NAMALWA (cell line): ENCODE measurements at places on chromosomes 5 and 9.

GRCh38 chr9:116144038-116144437 lies 9.6 kb upstream of the PAPPA start:
- no peak for DNase-seq

GRCh38 chr5:179215576-179215975 lies 129.7 kb downstream of the ADAMTS2 start:
- no peak for DNase-seq

- no peak for DNase-seq
Measured at GRCh38 chr9:98660541-98660940, 48.2 kb downstream of the GABBR2 start.

DNA sequence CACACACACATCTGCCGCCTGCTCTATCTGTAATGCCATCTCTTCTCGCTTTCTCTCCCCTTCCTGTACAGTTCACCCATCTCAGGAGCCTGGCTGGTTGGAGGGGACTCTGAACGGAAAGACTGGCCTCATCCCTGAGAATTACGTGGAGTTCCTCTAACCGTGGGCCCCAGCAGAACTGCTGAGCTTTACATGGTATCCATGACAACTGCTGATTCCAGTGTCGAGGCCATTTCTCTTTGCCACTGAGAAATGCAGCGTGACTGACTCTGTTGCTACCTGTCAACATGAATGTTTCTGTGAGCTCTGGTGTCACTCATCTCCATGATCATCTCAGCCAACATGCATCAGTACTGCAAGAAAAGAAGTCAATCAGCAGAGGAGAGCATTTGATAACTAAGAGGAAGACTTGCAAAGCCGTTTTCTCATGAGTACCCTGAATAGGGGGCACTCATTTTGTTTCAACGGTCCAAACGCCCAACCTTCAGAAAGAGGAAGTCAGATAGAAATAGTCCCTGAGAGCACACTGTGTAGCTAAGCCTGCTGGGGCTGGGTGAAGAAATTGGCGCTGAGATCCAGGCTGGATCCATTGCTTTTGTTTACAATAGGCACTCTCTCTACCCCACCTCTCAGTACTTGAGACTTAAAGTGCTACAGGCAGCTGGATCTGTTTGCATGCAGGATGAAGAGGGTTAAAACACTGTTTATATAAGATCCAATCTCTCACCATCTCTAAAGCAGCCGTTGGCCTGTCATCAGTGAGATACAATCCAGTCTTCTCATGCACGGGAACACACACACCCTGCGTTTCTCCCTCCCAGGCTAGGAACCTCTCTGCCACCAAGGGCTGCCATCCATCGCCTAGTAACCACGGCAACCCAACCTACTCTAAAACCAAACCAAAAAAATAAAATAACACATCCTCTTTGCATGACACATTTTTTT lies 180.9 kb downstream of the NR3C1 start:
- DNase-seq, result peak; percentile 85

DNA sequence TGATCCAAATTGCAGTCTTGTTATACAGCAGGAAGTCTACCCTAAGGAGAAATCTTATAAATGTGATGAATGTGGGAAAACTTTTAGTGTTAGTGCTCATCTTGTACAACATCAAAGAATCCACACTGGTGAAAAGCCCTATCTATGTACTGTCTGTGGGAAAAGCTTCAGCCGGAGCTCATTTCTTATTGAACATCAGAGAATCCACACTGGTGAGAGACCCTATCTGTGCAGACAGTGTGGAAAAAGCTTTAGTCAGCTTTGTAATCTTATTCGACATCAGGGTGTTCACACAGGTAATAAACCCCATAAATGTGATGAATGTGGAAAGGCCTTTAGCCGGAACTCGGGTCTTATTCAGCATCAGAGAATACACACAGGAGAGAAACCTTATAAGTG lies 10.4 kb downstream of the ZNF189 start:
- no peak for DNase-seq

- DNase-seq, result no peak
Measured at GRCh38 chr5:180050121-180050940, 21.2 kb downstream of the RNF130 start.

GRCh38 chr5:118544887-118545449 lies 443.4 kb downstream of the DTWD2 start:
- DNase-seq, result no peak

GRCh38 chr5:80117446-80117845 lies 82.3 kb downstream of the THBS4 start:
- no peak for DNase-seq

- no peak for DNase-seq
Measured at GRCh38 chr5:1035421-1036405, 27.1 kb downstream of the NKD2 start.

- no peak for DNase-seq
Measured at GRCh38 chr9:126413391-126414068, 86.9 kb downstream of the MVB12B start.

- DNase-seq, result peak; percentile 97
Measured at GRCh38 chr5:158812408-158812807, 287.3 kb downstream of the EBF1 start.

- no peak for DNase-seq
Measured at GRCh38 chr5:37552770-37553719, 173.9 kb downstream of the WDR70 start.

- DNase-seq, result no peak
Measured at GRCh38 chr5:125612181-125612721, 811.0 kb upstream of the GRAMD2B start.

DNA sequence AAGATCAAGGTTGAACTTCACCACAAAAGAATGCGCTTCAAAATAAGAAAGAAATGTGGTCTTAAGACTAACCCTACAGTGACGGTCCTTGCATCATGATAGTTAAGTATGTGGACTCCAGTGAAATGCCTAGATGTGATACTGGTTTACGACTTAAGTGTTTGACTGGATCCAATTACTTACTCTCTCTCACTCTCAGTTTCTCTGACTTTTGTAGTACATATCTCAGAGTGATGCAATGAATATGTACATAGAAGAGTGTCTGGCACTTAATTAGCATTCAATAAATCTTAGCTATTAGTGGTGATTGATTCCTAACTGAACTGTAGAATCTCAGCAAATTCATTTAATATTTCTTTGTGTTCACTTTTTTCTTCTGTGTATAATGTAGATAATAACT lies 411.7 kb upstream of the ITGA1 start:
- DNase-seq, result no peak

DNA sequence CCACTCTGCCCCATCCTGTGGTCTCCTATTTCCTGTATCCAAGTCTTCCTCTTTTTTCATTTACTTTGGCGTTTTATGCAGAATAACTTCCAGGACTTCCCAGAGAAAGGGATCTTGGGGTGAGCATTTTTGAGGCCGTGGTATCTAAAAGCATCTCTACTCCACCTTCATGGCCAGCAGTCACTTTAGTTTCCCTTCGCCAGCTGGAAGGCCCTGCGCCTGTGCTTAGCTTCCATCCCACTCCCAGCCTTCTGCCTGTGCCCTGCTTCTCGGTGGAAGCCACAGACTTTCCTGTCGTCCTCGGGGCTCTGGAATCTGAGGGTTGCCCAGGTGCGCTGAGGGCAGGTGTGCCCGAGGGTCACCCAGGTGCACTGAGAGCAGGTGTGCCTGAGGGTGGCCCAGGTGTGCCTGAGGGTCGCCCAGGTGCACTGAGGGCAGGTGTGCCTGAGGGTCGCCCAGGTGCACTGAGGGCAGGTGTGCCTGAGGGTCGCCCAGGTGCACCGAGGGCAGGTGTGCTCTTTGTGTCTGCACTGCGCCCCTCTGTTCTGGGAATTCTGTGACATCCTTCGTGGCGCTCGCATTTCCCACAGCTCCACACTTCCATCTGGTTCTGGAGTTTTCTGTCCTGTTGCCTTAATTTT lies 32.4 kb upstream of the LRRC14B start:
- no peak for DNase-seq

DNA sequence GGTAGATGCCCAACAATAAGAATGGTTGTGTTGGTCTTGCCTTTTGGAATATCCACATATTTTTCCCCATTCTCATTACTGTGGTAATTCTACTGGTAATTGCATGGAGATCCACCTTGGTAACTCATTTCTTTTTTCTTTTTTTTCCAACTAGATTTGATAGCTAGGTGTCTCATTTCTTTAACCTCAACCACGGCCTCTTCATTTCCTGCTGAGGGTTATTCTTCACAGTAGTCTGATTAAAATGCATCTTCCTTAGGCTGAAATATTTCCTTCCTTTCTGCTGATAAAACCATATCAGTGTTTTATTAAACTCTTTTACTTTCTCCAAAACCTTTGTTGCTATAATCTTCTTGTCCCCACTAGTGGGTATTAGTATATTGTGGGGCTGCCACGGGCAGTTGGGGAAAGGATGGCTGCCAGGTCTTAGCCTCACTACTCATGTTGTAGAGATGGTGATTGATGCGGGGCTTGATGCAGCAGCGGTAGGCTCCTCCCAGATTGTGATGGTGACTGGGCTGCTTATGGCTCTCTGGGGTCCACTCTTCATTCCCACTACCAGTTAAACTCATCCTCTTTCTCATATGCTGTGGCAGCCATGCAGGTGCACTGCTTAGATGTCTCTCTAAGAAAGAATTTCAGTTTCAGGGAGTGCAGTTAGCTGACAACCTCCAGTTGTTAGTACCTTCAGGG lies 35.9 kb downstream of the KIF2A start:
- DNase-seq, result no peak

DNA sequence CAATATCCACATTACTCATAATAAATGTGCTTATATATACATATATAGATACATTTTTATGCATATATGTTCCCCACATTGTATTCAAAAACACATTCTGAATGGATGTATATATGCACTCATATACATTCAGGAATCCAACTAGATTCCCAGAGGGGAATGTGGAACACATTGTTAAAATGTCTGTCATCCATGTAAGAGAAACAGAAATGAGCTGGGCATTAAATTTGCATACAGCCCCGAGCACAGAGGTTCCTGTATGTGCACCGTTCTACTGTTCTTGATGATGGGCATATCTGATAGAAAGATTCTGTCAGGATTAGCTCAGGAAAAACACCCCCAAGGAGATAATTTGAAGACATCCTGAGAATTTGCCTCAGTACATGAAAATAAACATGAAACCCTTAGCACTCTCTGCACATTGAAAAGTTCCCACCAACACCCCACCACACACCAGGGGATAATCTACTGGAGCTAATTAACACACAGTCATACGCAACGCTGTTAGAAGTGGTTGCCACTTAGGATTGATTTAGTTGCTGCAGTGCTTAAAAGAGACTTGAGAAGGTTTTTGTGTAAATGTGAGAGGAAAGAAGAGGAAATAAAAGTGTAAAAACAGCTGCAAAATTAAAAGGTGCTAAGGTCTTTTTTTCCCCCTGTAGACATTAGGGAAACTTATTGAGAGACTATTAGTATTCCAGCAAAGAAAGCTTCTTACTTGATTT lies 223.3 kb downstream of the SLF1 start:
- DNase-seq, result no peak

DNA sequence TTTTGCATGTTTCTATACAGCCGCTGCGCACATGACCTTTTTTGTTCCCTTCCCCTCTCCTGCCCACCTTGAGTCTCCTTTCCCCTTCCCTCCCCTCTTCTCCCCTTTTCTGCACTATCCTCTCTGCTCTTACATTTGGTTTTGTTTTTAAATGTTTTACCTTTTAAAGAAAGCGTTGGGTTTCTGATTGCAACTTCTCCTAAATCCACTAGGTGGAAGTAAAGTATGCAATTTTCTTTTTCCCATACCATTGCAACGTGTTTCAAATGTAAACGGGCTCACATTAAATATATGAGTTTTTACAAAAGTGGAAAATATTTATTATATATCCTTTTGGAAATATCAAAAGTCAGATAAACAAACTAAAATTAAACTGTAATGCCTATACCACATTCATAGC lies 500.9 kb downstream of the DIRAS2 start:
- DNase-seq, result peak; percentile 46

GRCh38 chr5:19322716-19323485 lies 665.1 kb downstream of the CDH18 start:
- DNase-seq, result no peak

- no peak for DNase-seq
Measured at GRCh38 chr9:132357764-132358163, 3.0 kb upstream of the SETX start.

DNA sequence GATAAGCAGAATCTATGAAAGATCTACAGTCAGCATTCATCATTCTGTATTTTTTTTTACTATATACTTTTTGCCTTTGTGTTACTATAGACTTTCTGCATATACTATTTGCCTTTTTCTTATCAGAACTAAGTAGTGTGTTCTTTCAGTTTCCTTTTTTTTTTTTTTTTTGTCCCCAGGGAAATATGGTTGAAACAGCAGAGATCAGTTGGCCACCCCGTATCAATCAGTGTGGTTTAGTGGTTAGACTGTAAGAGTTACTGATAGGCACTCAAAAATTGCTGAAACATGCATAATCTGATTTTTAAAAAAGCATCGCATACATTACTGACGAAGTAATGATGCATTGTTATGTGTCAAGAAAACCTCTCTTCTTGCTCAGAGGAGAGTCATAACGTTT lies 990.8 kb upstream of the EDIL3 start:
- no peak for DNase-seq

GRCh38 chr5:144131261-144131660 lies 39.2 kb downstream of the YIPF5 start:
- DNase-seq, result no peak

DNA sequence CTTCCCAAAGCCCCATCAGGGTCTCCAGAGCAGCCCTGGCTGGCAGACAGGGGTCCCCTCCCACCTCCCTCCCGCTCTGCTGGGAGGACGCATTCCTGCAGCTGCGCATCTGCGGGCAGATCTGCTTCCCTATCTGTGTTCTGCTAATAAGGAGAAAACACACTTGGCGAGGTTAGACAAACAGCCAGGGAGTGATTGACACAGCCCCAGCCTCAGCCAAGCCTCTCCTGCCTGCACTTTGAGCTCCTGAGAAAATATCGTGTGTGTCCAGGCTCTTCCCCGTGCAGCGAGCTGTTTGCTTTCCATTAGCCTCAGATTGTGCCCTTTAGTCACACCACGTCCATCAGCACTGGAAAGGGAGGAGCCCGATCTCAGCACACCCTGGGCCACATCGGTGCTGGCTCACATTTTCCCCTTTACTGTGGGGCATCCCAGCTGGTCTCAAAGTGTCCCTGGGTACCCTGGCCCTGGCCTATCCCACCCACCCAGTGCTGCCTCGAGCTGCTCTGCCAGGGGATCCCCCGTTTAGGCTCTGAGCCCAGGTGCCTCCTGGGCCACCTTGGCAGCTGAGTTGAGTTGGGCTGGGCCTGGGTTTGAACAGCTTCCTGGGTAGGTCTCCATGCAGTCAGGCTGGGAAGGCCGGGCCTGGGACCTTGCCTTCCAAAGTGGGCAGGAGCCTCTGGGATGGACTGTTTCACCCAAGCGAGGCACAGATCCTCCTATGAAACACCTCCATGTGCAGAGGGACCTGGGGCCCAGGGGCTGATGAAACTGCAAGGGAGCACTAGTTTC lies 61.1 kb downstream of the BARX1 start:
- DNase-seq, result no peak

DNA sequence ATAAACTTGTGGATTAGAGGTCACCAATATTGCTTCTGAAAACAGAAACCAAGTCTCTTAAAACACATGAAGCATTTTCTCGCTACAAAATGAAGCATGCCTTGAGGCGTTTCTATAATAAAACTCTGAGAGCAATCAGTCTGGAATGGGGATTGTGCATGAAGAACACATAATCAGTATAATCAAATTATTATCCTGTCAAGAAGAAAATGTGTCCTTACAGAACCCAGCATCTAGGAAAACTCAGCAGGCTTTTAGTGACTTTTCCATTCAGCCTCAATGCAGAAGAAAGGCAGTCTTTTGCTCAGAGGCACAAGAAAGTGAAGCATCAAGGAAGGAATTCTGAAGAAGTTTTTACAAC lies 121.9 kb downstream of the CDH18 start:
- no peak for DNase-seq

GRCh38 chr9:115328228-115328627 lies 210.3 kb upstream of the TNC start:
- no peak for DNase-seq

- no peak for DNase-seq
Measured at GRCh38 chr5:109859537-109859936, 169.8 kb downstream of the MAN2A1 start.
